Left colon (tissue), 2 donors: ENCODE measurements at places on chromosomes 7 and 10. TPM values are rescaled to one million over a fixed set of nuclear protein-coding genes. Genes with fewer than 3 reads are reported as not detected.

- no peak for DNase-seq
Measured at GRCh38 chr10:103896225-103896624, 21.8 kb downstream of the STN1 start.

GRCh38 chr7:30851651-30852307 lies 59.9 kb upstream of the AQP1 start:
- DNase-seq, result peak; percentile 43

RTKN2 gene
- 1.1 TPM for total RNA-seq

NPSR1 gene
- 1.2 TPM for total RNA-seq

CDNF gene
- 2.0 TPM for total RNA-seq
